NCI-H748 treated with DMSO at 0.1 percent for 48 hours (cell line): ENCODE measurements at places on chromosomes 7 and 10.

DNA sequence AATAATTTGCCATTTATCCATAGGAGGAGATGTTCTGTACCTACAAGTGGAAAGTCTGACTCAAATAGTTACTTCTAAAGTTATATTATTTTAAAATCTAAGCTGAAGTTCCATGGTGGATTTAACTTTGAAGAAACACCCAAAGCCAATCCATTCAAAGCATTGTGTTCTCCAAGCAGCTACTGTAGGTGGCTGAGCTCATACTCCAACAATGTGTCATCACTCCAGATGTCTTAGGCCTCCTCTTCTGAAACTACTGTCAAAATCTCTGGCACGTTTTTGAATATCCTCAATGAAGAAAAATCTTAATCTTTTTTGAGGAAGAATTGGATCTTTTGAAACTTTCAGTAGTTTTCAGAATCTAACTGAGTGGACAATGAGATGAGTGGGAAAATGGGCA lies 169.1 kb downstream of the PTEN start:
- DNase-seq = no peak

- no peak for DNase-seq
Measured at GRCh38 chr7:7125963-7126362, 56.4 kb upstream of the C1GALT1 start.

DNA sequence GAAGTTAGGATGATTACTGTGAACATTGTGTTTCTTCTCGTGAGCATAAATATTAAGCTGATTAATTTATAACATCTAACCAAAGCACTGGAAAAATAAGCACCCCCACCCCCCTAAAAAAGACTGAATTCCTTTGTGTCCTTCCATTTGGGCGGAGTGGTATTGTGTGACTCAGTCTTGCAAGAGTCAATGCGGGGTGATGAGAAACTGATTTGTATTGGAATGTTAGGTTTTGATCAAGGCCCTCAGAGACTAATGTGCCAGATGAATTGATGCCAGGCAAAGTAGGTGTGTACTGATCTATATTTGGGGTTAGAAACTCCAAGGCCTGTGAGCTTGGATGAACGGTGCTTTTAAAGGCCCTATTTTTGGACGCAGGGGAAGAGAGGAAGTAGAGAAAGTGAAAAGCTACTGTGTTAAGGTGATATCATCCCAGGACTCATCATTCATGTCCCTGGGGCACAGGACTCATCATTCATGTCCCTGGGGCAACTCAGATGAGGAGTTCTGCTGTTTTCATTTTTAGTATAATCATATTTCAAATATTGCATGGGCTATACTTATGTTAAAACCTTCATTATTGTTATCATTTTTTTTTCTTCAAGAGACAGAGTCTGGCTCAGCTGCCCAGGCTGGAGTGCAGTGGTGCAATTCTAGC lies 61.3 kb upstream of the PTN start:
- no peak for DNase-seq

DNA sequence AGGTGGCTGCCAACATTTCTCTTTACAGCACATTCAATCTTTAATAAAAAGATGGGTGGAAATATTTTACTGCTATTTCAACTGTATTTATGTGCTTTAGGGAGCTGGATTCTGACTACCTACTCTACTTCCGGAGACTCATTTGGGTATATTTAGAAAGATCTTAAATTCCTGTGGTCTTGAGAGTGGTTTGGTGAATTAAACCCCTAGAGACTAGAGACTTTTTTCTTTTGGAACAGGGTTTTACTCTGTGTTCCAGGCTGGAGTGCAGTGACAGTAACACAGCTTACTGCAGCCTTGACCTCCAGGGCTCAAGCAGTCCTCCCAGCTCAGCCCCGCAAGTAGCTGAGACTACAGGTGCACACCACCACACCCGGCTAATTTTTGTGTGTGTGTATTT lies 79.0 kb upstream of the HABP2 start:
- no peak for DNase-seq

DNA sequence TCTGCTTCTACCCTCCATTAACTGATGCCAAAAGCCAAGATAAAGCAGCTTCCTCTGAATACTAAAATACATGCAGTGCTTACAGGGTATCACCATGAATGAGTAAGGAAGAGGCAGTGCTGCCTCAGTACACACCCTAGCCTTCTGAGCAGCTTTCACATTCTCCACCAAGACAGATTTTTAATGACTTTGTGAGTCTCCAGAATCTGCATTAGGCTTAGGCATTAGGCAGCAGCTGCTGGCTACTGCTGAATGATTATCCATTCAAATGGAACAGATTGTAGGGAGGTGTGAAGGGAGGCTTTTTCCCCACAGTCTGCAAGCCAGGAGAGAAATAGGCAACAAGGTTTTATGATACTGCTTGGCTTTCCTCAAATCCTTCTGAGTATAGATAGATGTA lies 1226.7 kb upstream of the LRRN3 start:
- DNase-seq = no peak

DNA sequence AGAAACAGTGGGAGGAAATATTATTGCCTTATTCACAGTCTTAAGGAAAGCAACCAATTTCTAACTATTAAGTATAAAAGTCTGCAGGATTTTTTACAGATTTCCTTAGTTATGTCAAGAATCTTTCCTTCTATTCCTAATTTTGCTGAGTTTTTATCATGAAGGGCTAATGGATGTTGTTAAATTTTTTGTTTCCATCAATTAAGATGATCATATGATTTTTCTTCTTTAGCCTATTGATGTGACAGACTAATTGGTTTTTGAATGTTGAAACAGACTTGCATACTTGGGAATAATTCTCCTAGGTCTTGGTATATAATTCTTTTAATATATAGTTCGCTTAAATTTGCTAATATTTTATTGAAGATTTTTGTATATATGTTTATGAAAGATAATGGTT lies 569.1 kb upstream of the KCND2 start:
- DNase-seq = no peak

DNA sequence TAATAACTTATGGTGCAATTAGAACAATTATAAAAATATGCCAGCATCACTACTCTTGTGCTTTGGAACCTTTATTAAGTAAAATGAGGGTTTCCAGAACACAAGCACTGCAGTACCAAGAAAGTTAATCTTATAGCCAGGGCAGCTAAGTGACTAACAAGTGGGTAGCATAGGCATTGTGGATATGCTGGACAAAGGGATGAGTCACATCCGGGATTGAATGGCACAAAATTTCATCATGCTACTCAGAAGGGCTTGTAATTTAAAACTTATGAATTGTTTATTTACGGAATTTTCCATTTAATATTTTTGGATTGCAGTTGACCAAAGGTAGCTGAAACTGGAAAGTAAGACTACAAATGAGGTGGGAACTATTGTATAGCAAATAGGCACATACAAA lies 250.6 kb downstream of the C7orf25 start:
- no peak for DNase-seq

DNA sequence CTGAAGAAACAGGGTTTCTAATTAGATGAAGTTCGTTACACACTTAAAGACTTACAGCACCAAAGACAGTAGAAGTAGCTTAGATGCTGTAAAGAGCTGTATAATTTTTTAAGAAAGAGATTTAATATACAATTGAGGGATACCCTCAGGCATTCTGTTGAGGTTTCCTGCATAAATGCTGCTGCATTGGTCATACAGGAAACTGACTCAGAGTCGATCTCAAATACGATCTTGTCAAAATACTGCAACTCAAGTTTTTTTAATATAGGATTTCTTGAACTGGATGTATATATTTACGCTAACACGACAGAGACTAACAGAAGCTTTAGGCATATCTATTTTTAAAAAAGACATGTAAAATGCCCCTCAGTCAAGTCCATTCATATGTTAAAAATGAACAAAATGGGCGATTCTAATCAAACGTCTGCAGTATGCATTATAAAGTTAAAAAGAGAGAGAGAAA lies 2.4 kb upstream of the ARID5B start:
- DNase-seq = no peak

- DNase-seq = no peak
Measured at GRCh38 chr7:41492603-41493002, 210.3 kb downstream of the INHBA start.

DNA sequence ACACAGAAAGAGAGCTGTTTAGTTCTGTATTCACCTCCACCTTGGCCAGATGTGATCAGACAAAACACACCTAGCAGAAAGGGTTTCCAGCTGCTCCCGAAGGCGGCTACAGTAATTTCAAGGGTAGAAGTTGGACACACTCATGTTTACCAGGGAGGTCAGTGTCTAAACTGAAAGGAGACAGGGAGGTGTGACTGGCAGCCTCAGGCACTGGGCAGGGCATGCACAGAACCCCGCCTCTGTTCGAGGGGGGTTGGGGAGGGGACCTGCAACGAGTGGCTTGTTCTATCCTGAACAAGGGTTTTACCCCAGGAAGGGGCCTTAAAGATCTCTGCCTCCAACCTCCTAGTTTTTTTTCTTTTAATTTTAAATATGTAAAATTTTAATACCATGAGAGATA lies 49.6 kb downstream of the BPGM start:
- DNase-seq = no peak

DNA sequence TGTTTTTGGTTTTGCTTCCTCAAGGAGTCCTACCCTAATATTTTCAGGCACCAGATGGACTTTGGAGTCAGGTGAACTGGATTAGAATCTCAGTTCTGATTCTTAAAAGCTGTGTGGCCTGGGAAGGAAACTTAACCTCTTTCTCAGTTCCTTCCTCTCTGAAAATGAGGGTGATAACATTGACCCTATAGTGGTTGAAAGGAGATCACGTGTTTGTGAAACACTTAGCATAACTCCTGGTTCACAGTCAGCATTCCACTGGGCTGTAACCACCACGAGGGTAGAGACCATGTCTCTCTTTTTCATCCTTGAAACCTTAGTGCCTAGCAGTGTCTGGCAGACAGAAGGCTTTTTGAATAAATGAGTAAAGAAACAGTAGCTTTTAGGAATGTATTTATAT lies 16.7 kb downstream of the LSMEM1 start:
- DNase-seq = no peak

DNA sequence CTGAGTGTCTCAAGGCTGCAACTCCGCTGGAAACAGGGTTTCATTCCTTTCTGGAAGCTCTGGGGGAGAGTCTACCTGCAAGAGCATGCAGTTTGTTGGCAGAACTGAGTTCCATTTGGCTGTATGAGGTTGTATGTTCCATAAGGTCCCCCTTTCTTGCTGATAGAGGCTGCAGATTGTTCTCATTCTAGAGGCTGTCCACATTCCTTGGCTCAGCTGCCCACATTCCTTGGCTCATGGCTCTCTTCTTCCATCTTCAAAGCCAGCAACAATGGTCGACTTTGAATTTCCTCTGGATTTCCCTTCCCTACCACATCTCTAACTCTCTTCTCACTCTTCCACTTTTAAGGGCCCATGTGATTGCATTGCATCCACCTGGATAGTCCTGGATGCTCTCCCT lies 147.3 kb upstream of the CDCA7L start:
- no peak for DNase-seq

DNA sequence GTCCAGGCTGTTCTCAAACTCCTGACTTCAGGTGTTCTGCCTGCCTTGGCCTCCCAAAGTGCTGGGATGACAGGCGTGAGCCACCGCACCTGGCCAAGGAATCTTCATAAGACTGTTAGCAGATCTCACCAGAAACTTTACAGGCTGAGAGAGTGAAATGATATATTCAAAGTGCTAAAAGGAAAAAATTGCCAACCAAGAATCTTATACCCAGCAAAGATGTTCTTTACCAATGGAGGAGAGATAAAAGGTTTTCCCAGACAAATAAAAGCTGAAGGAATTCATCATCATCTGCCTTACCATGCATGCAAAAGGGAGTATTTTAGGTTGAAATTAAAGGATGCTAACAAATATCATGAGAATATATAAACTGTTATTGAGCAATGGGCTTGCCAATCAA lies 23.6 kb downstream of the GIMAP7 start:
- no peak for DNase-seq

GRCh38 chr7:151748733-151749132 lies 128.2 kb downstream of the PRKAG2 start:
- DNase-seq = no peak
